Retina (tissue), 1 donor: ENCODE measurements at places on chromosomes 11 and 22.

DNA sequence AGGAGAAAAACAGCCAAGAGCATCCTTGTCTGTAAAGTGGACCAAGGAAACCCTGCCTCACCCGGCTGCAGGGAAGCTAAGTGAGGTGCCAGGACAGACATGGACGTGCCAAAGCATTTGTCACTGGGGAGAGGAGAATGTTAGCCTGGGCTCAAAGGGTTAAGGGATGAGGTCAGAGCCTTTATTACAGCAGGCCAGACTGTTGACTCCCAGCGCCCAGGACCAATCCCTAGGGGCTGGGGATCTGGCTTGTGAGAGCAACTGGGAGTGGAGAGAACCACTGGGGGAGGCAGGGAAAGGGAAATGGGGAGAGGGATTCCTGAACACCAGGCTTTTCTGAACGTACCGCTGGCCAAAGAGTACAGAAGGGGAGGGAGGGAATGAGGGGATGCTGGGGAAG, 2.6 kb downstream of the CHRM1 start:
- DNase-seq, result no peak

- DNase-seq, result no peak
Measured at GRCh38 chr22:19510919-19511341, 13.3 kb downstream of the CLDN5 start.

- DNase-seq, result no peak
Measured at GRCh38 chr11:93573184-93573583, 30.0 kb upstream of the SMCO4 start.

DNA sequence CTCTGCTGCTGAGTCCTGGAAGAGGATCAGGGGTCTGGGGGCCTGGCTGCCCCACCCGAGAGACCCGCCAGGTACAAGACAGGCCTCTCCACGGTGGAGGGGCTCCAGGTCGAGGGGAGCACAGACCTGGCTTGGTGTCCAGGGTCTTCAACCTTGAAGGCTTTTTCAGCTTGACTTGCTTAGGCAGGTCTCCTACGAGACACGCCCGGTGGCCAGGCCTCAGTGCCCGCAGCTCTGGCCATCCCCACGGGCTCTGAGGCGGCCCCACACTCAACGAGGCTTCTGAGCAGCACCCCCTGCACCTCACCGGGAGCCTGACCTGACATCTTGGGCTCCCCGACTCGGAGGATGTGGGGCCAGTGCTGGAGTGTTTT, 6.6 kb upstream of the PLXNB2 start:
- DNase-seq, result no peak

DNA sequence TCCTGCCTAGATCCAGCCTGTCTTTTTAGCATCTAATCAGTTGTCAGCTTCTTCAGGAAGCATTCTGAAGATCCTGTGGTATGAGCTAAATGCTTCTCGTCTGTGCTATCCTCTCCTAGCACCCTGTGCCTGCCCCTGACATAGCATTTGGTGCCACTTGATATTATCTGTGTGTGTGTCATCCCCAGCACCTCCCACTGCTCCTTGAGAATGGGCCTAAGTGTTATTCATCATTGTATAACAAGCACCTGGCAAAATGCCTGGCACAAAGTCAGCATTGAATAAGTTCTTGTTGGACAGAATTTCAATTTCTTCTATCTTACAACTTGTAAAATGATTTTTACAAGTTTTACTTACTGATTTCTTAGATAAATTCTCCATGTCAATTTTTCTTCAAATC, 28.1 kb upstream of the OLFML1 start:
- no peak for DNase-seq
